ENCODE measurements at places on chromosomes 3 and 15. TPM values are rescaled to one million over a fixed set of nuclear protein-coding genes. Genes with fewer than 3 reads are reported as not detected.

GRCh38 chr3:171822431-171823106 lies 12.3 kb upstream of the PLD1 start:
- DNase-seq = no peak

GRCh38 chr3:119500901-119501300 lies 2.6 kb downstream of the TIMMDC1 start:
- DNase-seq = no peak

- DNase-seq = no peak
These were observed 58.6 kb downstream of the FLNB start for GRCh38 chr3:58066842-58067241.

The TIPIN gene
- 6.5 TPM for total RNA-seq

The MYH15 gene
- 0.19 TPM for total RNA-seq

GRCh38 chr3:126488185-126488584 lies 12.5 kb upstream of the ZXDC start:
- no peak for DNase-seq

DNA sequence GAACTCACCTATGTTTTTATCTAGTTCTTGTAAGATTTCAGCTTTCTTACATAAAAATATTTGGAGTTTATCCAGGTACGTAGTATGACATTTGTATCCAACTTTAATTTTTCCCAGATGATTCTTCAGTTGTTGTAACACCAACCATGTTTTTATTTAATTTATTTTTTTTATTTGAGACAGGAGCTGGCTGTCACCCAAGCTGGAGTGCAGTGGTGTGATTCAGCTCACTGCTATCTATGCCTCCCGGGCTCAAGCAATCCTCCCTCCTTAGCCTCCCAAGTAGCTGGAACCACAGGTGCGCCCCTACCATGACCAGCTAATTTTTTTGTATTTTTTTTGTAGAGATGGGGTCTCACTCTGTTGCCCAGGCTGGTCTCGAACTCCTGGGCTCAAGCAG lies 6.6 kb downstream of the XYLB start:
- peak; percentile 22 for DNase-seq

DNA sequence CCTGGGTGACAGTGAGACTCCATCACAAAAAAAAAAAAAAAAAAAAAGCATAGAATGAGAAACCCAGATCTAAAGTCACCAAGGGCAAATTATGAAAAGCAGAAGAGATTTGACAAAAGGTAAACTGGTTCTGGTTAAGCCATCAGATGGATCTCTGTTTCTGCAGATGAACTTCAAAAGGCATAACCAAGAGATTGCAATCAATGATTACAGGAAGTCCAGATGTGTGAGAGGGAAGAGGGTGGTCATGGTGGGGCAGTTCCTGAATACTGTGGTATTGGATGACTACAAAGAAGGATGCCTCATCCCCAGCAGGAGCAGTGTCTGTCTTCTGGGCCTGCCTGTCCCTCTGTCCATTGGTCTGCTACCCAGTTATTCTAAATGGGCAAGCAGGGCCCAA lies 3.8 kb downstream of the P4HTM start:
- no peak for DNase-seq

DNA sequence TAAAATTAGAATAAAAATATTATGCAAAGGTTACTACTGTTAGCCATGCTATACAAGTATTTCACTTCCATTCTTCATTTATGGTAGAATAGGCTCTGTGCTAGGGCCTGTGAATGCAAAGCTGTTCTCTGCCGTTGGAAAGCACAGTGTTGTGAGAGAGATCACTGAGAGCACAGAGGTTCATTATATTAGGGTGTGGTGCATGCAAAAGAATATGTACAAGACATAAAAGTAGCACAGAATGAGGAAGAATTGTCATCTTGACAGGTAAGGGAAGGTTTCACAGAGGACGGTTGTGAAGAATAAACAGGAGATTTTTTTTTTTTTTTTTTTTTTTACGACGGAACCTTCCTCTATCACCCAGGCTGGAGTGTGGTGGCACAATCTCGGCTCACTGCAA lies 25.2 kb upstream of the FNDC3B start:
- DNase-seq = no peak

DNA sequence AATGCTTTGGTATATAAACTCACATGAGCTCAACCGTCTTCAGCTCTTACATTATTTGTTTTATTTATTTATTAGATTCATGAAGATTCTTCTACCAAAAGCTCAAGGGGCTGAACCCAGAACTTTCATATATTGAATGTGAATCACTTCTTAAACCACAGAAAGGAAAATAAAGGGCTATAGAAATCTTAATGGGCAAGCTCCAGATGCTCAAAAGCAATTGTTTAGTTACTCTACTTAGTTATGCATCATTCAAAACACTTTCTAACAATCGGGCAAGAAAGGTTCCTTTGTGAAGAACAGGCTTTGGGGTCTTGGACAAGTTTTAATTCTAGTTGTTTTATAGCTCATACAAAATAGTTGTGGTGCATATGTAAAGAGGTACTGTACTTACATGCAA lies 380.2 kb downstream of the TIGIT start:
- DNase-seq = no peak

GRCh38 chr3:134373271-134374104 lies 759 bp downstream of the AMOTL2 start:
- peak; percentile 92 for DNase-seq

GRCh38 chr15:82298520-82298919 lies 35.9 kb downstream of the SAXO2 start:
- DNase-seq = no peak

DNA sequence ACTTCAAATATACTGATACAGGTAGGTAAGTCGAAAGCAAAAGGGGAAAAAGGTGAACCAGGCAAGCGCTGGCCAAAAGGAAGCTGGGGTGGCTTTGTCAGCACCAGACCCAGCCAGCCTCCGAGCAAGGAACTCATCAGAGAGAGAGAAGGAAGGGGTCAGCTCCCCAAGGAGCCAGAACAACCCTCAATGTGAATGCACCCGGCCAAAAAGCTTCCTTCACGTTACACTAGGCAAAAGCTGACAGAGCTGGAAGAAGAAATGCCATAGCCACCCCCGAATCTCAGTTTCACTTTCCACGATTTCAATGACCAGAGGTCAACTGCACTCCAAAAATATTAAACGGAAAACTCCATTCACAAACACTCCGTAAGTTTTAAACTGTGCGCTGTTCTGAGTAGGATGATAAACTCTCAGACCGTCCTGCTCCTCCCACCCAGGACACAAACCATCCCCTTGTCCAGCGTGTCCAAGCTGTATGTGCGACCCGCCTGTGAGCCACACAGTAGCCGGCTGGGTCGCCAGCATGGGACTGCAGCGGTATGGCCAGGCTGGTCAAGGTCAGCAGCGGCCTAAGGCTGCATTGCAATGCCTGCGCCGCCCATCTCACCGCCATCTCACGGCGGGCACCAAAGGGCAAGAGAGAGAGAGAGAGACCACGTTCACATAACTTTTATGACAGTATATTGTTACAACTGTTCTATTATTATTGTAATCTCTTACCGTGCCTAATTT lies 29.7 kb downstream of the CYFIP1 start:
- DNase-seq = no peak

DNA sequence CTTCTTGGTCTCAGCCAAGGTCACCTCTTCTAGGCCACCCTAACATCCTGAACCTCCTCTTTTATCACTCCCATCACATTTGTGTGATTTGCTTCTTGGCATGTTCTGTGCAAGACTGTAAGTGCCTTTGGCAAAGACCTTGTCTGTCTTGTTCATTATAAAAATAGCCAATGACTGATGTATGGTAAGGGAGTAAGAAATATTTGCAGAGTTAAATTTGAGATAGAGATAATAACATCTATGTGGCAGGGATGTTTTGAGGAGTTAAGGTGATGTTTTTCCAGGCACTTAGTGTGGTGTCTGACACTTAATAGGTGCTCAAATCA lies 202.3 kb downstream of the CADPS start:
- DNase-seq = no peak

DNA sequence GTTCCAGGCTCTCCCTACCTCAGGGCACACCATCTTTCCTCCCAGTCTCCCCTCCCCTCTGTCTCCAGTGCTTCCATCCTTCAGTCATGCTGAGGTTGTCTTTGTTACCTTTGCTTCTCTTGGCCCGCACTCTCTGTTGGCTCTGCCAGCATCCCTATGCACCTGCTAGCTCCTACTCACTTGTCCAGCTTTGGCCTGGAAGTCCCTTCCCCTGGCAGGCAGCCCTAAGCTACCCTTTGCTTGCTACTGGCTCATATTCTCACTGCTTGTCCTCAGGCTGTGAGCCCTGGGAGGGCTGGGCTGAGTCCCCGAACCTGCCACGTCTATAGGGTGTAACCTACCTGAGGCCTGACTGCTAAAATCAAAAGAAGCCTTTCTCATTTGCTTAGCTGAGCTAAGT lies 122.7 kb downstream of the PGPEP1L start:
- no peak for DNase-seq

The ARL8B gene
- total RNA-seq = 63.0 TPM

GRCh38 chr15:59307165-59307537 lies 65.5 kb downstream of the MYO1E start:
- DNase-seq = no peak

DNA sequence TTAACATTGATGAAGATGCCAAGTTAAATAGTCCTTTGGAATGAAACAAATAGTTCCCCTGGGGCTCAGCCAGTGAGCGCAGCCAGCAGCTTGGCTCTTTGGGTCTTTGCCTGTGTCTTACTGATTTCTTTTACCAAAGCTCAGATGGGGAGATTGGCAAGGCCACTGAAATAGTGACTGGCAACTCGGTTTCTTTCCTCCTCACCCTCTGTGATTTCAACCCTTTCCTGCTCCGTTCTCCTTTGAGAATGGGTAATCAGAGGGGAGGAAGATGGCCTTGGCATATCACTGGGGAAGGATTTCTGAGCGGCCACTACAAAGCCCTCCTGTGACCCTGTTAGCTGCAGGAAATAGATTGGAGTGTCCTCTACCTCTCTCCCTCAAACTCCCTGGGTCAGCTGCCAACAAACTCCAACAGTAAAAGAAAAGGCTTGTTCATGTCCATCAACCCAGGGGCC lies 337.1 kb upstream of the LRRFIP2 start:
- DNase-seq = no peak

DNA sequence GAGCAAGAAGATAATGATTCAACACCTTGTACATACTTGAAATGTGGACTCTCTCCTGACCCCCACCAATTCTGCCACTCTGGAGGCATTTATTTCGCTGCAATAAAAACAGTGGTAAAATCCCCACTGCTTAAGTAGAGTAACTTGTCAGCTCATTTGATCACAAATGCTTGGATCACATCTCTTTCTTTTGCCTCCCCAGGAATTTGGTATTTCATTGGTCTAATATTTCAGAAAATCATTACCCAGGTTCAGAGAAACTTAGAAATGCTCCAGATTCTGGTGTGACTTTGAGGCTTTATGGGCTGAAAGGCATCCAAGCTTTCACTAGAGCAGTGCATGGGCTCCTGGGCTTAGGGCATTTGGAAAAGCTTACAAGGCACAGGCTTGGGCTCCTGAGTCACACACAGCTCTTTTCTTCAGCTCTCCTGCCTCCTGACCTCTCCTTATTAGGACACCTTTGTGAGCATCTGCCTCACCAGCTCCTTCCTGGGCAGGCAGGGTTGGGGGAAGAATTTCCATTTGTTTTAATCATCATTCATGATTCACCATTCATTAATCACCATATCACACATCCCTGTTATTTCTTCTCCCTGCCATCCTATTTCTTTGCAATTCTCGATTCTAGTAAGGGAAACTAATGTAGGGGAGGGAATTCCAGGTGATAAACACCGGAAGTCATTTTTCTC lies 22.5 kb downstream of the CDCP1 start:
- no peak for DNase-seq

All from posterior vena cava (tissue), 2 donors.